ENCODE measurements at places on chromosomes 16 and 17.

- no peak for DNase-seq
Observed at GRCh38 chr16:57028086-57028485, 38.7 kb downstream of the NLRC5 start.

DNA sequence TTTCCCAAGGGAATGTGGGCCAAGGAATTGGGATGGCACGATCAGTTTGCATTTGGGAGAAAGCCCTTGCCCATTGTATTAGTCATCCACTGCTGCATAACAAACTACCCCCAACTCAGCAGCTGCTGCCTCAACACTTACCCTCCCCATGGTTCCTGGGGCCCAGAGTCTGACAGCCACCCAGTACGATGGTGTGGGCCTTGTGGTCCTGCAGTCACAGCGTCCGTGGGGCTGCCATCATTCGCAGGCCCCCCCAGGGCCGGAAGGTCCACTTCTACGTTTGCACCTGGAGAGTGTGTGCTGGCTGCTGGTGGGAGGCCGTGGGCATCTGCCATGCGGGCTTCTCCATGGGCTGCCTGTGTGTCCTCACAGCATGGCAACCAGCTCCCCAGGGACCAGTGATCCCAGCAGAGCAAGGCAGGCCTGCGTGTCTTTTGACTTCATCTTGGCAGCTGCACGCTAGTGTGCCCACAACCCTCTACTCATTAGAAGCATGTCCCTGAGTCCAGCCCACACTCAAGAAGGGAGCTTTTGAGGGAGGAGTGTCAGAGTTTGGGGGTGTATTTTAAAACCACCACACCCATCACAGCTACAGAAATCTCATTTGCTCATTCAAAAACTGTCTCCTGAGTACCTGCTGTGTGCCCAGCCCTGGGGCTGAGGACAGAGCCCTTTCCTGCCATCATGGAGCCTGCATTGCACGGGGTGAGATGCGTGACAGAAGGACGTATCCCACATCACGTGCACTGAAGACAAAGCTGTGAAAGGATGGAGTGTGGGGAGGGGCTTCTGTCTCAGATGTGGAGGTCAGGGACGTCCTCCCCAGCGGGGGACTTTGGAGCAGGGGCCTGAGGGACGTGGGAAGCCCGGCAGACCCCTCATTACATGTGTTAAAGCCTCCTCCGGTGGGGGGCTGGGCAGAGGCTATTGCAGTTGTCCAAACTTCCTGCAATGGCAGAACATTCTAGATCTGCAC is 185.0 kb upstream of the ZNF469 start:
- DNase-seq: no peak

GRCh38 chr17:62987136-62987535 is 21.1 kb downstream of the TANC2 start:
- no peak for DNase-seq

DNA sequence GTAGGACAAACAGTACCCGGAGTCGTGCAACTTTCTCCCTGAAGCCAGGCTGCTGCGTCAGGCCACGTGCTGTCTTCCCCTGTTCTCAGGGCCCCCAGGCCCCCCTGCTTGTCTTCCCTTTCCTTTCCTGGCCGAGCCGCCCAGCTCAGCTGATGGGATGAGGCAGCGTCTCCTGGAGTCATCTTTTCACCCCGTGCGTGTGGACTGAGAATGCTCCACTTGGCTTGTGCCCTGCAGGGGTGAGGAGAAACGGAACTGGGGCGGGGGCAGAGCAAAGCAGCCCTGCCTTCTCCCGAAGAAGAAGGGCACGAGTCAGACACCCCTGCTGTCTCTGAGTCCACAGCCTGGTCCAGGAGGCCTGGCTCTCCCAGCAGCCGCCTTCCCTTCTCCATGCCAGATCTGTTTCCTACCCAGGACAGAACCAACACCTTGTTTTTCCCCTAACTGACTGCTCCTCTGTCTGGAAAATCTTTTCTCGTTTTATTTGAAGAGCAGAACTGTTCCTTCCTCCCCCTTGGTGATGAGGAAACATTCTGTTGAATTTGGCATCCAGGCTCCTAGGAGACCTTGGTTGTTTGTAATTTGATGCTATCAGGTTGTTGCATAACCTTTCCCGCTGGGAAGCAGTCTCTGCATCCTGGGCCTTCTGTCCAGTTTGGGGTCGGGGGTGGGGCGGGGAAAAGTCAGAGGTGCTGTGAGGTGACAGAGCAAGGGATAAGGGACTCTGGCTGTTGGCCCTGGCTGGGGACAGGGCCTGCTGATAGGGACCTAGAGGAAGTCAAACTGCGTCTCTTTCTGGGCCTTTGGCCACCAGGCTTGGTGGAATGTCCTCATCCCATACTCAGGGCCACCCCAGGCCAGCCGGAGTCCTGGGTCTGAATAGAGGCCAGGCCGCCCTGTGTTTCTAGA is 78.8 kb downstream of the WIPI1 start:
- DNase-seq: no peak

- DNase-seq: no peak
Observed at GRCh38 chr17:59404471-59404870, 73.0 kb downstream of the YPEL2 start.

DNA sequence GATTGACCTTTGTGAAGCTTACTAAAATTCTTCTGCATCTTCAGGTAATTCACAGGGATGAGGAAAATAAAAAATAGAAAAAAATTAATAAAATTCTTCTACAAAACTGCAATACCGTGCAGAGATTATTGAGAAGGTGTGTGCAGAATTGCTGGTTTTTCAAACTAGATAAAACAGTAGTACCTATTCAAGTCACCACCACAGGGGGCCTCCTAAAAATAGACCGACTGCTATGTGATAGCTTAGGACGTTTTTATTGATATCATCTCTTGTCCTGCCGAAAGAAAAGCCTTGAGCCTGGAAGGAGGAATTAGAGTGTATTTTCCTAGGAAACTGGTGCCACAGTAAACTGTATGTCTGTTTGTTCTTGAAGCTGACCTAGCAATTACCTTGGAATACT is 325.9 kb downstream of the ZFHX3 start:
- no peak for DNase-seq

- DNase-seq: no peak
Observed at GRCh38 chr17:72092710-72093322, 28.0 kb upstream of the SOX9 start.

- DNase-seq: no peak
Observed at GRCh38 chr17:41539979-41540701, 12.0 kb upstream of the KRT19 start.

- DNase-seq: no peak
Observed at GRCh38 chr16:87447323-87447722, 45.5 kb downstream of the ZCCHC14 start.

DNA sequence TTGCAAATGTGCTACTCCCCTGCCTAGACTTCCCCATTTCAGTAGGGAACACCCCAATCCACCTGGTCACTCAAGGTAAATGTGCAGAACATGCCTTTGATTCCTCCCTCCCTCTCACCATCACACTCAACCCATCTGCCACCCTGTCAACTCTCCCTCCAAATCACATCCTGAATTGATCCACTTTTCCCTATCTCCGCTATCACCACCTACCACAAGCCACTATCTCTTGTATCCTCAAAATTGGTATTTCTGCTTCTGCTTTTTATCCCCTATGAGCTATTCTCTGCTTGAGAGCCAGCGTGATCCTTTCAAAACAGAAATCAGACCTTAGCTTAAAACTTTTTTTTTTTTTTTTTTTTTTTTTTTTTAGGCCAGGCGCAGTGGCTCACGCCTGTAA is 5.4 kb upstream of the NOL11 start:
- DNase-seq: no peak

- DNase-seq: no peak
Observed at GRCh38 chr17:3750926-3751325, 27.2 kb downstream of the HASPIN start.

- DNase-seq: no peak
Observed at GRCh38 chr16:84740596-84741116, 40.9 kb downstream of the USP10 start.

Measured in erythroblast (primary cell).